ENCODE measurements at places on chromosomes 12 and 14.
A peak's percentile ranks its signal among the peaks of the same experiment; 100 is the strongest.

GRCh38 chr12:89691659-89692058 is 17.0 kb downstream of the ATP2B1 start:
- no peak for DNase-seq

DNA sequence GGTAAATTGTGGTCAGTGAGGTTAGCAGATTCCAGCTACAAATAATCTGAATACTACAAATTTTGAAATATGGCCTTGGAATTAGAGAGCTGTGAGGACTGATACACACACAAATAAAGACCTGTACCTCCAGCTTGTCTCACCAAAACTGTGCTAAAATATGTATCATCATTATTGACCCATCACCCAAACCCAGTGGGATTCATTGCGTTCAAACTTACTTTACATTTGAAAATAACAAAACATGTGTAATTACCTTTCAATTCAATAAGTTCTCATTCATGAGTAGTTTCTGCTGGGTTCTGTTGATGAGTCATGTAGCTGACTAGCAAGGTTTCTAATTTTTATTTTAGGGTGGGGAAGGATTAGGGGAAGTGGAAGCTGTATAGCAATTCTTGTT is 170.9 kb downstream of the MSRB3 start:
- no peak for DNase-seq

DNA sequence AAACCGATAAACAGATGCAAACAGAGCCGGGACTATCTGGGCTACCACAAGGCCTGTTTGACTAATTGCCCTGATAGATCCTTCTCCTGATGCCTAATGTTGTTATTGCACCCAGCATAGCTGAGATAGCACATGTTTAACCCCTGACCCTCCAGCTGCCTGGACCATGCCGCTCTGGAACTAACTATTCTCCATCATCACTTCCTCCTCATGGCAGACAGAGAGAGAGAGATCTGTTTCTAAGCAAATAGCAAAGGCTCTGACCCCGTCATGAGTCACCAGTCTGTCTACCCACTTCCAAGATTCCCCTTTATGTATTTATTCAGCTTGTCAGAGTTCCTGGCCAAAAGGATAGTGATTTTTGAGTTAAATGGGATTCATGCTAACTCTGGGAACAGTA is 58.2 kb upstream of the FLRT2 start:
- DNase-seq, result no peak

DNA sequence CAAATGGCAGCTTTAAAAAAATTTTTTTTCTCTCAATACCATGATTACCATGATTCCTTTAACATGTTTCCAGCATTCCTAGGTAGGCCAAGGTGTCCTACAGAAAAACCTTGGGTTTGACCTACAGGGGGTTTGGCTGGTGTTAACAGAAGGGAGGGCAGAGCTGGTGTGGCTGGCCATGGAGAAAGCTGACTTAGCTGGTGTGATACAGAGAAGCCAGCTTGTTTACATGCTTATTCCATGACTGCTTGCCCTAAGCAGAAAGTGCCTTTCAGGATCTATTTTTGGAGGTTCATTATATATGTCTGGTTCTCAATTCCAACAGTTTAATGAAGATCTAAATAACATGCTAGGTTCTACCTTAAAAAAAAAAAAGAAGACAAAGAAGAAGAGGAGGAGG is 68.6 kb downstream of the EEA1 start:
- DNase-seq, result no peak

DNA sequence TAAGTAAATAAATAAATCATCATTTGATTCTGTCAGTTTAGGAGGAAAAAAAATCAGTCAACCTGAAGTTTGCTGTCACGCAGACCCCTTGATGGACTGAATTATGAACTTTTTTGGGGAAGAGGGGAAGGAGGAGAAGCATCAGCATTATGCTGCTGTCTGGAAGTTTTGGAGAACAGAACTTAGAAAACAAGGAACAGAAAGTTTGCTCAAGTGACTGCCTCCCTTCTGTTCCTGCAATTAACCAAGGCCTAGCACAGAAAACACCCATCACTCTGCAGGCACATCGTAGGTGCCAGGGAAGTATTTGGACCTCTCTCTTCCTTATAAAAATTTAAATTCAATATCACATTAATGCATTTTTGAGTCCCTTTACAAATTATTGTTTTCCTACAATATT is 283.8 kb downstream of the VRK1 start:
- no peak for DNase-seq

GRCh38 chr12:30019366-30020140 is 235.8 kb upstream of the TMTC1 start:
- no peak for DNase-seq

DNA sequence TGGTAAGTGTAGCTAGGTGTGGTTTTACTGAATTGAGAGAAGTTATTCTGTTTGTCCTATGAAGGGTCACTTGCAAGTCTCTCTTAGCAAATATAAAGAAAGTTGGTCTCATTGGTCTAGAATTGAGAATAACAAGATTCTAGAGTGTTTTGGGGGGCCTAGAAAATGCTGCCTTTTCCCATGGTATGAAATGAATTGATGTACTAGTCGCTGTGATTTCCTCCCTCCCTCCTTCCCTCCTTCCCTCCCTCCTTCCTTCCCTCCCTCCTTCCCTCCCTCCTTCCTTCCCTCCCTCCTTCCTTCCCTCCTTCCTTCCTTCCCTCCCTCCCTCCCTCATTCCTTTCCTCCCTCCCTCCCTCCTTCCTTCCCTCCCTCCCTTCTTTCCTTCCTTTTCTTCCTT is 166.7 kb upstream of the RGS6 start:
- DNase-seq, result no peak

DNA sequence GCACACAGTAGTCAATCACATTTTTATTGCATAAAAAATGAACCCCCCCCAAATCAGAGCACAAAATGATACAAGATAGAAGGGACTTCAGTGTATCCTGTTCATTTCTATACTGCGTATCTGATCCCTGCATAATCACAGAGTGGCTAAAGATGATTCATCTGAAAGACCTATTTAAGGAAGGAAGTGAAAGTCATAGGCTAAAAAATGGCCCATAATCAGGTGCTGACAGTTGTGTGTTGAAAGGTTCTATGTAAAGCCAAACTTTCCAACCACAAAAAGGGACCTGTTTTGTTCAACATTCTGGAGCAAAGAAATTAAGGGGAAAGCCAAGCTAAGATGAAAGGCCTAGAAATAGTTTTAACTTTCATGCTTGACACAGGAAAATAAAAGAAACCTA is 147.8 kb upstream of the ATP2B1 start:
- DNase-seq, result no peak

DNA sequence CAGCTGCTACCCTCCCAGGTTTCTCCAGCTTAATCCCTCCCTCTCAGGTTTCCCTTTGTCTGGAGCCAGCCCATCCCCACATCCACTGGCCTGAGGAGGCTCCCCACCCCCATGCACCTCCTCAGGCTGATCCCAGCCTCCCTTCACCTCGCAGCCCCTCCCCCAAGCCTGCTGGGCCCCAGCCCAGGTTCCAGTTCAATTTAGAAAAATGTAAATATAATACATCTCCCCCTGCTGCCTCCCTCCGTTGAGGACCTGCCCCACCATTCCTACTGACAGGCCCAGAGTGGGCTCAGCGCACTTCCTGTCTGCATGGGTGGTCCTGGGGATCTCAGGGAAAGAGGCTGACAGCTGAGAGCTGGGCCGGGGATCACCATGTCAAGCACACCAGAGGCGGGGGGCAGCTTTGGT is 155.8 kb downstream of the NTF3 start:
- DNase-seq, result no peak

DNA sequence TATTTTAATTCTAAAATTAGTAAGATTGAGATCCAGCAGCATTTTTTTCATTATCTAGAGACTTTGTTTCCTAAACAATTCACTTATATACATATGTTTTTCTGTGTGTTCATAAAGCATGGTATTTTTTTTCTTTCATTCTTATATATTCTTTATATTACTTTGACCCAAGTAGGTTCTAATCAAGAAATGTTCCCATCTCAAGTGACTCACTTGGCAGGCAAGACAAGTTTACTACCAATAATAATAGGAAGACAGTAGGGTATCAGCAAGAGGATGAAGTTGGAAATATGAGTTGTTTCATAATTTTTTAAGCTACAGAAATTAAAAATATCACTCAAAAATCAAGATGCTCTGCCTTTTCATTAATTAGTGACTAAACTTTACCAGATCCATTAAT is 613.4 kb upstream of the ATP2B1 start:
- DNase-seq, result no peak

DNA sequence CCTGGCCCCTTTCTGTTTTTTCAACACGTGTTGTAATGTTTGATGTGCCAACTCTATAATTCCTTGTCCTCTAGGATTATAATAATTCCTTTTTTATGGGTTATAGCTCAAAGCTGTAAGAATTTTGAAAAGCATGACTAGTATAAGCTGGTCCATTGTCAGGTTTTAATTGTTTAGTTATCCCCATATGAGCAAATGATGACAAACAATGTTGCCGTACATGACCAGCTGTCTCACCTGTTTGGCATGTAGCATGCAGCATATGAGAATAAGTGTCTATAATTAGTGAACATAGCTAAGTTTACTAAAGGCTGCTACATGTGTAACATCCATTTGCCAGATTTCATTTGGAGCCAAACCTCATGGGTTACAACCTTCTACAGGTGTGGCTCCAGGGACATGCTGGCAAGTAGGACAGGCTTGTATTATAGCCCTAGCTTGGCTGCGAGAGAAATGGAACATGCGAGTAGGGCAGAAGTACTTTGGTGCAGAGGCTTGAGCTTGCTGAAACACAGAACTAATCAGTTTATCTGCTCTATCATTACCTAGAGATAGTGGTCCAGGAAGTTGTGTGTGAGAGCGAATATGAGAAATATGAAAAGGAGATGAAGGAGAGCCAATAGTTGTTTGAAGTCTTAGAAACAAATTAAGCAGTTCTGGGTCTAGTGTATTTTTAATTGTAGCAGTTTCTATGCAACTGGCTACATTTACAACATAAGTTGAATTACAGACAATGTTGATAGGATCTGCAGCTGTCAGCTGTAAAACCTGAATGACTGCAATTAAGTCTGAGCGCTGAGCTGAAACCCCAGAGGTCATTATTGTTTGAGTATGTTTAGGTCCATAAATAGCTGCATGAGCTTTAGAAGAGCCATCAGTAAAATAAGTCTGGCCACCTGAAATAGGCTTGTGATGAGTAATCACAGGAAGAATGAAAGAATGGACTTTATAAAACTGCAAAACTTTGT is 22.6 kb upstream of the MAPKAPK5 start:
- no peak for DNase-seq

GRCh38 chr12:95424271-95424994 is 49.5 kb upstream of the METAP2 start:
- DNase-seq, result no peak

DNA sequence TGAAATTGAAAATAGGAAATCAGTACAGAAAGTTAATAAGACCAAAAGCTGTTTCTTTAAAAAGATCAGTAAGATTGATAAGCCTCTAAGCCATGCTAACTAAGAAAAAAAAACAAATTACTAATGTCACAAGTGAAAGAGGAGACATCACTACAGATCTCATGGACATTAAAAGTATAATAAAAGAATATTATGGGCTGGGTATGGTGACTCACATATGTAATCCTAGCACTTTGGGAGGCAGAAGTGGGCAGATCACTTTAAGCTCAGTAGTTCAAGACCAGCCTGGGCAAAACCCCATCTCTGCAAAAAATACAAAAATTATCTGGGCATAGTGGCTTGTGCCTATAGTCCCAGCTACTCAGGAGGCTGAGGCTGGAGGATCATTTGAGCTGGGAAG is 30.5 kb downstream of the B4GALNT3 start:
- DNase-seq, result no peak

DNA sequence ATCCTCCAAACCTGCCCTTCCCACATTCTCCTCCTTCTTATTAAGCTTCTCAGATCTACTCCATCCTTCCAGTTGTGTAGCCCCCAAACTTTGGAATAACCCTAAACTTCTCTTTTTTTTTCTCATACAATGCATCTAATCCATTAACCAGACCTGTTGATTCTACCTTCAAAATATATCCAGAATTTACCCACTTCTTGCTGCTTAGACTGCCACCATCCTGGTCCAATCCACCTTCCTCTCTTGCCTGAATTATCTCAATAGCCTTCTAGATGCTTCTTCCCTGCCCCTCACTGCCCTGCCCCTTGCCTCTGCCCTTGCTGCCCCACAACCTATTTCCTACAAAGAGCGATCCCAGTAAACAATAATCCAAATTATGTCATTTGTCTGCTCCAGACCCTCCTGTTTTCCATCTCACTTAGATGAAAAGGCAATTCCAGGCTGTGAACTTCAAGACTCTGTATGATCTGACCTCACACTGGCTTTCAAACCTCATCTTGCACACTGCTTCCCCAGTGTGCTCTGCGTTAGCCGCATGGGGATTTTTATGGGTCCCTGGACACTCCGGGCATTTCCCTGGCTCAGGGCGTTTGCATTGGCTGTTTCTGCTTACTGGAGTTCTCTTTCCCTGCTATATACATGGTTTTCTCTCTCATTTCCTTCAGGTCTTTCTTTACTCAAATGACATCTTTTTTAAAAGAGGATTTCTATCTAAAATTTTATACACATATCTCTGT is 42.6 kb upstream of the HIF1A start:
- DNase-seq, result no peak

DNA sequence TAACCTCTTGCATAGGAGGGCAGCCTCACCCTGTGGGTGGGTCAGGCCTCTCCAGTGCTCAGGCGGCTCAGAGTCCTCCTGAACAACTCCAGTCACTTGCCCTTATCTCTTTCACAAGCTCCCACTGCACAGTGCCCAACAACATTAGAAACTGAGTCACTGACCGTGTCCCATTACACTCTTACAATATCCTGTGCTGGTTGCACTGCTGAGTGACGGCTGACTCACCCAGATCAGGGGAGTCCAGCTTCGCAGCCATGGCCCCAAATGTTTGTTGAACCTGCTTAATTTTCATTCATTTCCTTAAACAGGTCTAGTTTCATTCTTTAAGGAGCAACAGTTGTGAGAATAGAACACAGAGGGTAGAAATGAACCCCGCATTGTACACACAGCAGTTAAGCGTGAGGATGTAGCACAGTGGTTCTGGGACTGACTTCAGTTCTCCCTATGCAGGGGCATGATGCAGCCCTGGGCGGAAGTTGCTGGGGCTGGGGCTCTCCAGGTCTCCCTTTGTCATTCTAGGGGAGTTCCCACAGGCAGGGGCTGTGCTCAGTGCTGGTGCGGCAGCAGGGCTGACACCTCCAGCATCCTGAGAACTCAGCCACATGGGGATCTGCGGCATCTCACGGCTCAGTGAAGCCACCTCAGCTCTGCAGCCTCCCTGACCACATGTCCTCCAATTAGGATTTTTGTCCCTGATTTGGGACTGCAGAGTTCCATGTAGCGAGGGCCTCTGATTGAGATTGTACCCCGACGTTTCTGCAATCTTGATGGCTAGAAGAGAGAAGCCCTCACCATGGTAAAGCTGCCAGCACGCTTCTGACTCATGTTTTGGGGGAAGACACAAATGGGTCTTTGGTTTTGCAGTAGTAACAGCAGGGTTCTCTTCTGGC is 16.1 kb downstream of the GPR68 start:
- peak; percentile 75 for DNase-seq
